ENCODE measurements at places on chromosomes 13 and 19. TPM values are rescaled to one million over a fixed set of nuclear protein-coding genes. Genes with fewer than 3 reads are reported as not detected.

Gene LYL1
- not detected for total RNA-seq

DNA sequence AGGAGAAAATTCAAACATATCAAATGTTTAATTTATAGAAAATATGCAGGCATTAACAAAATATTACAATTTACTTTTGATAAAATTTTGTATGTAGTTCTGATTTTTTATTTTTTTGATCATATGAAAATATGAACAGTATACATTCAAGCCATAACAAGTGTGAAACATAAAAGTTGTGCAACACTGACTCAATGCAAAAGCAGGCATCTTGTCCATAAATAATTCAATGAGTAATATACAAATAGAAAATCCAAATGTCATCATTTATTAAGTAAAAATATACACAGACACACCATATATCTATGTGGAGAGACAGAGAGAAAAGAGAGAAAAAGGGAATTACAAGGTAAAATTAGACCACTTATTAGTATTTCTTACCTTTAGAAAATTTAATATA, 1183.9 kb downstream of the SLITRK1 start:
- DNase-seq = no peak

GRCh38 chr19:5314907-5315298, 25.7 kb downstream of the PTPRS start:
- DNase-seq = no peak

- DNase-seq = no peak
These were observed 1.2 kb downstream of the AP3D1 start for GRCh38 chr19:2149980-2150793.

DNA sequence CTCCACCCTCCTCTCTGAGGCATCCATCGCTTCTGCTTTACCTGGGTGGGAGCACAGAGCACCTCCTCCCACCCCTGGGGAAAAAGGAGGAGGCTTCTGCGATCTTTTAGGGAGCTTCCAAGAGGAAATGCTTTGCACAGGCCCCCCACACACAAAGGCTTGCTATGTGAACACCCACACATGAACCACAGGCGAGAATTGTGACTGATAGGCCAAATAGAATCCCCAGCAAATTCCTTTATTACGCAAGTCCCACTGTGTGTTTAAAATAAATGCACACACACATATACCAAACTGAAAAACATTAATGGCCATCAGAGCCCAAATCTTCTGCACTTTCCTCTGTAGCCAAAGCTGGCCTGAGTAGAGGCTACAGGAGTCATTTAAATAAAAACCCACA, 50.6 kb downstream of the HSPH1 start:
- no peak for DNase-seq

- no peak for DNase-seq
These were observed 278.3 kb downstream of the UQCRFS1 start for GRCh38 chr19:28934631-28935030.

Gene ZNF541
- not detected for total RNA-seq

Gene CGB8
- total RNA-seq = not detected

Gene IGFL1
- not detected for total RNA-seq

GRCh38 chr19:18488403-18488723, 33.5 kb downstream of the ELL start:
- no peak for DNase-seq

Gene SAFB
- total RNA-seq = 43.8 TPM

Measured in G401 (cell line).